ENCODE measurements at places on chromosomes 1 and 21.

- no peak for DNase-seq
Measured at GRCh38 chr1:86976664-86977063, 62.2 kb downstream of the HS2ST1 start.

DNA sequence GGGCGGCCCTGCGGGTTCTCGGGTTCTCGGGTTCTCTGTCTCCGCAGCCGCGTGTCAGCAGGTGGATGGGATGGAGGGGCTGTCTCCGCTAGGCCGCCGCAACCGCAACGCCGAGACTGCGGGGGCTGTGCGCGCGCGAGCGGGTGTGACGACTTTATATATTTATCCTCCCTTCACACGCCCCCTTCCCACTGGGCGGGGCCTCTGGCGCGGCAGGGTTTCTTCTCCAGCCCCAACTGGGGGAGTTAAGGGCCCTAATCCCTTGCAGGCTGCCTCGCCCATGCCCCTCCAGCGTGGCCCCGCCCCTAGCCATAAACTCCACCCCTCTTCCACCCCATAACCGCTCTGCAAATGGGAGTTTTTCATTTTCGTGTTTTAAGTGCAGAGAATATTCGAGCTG lies 3.4 kb downstream of the IGSF21 start:
- no peak for DNase-seq

GRCh38 chr1:210250998-210251679 lies 18.5 kb downstream of the SERTAD4 start:
- no peak for DNase-seq

- no peak for DNase-seq
Measured at GRCh38 chr1:240445369-240445768, 166.6 kb downstream of the GREM2 start.

DNA sequence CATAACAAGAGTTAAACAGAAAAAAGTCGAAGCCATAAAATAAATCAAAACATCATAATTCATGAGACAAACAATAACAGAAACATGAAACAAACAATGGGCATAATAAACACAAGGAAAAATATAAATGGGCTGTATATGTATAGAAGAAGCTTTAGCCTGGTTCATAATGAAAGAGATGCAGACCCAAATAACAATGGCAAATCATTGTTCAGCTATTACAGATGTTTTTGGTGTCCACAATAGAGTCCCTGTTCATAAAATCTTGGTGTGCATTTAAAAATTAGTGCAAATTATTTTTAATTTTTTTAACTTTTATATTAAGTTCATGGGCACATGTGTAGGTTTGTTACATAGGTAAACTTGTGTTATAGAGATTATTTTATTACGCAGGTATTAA lies 1185.9 kb upstream of the B3GALT2 start:
- no peak for DNase-seq

GRCh38 chr1:44947774-44948311 lies 38.6 kb downstream of the EIF2B3 start:
- no peak for DNase-seq

GRCh38 chr1:228152918-228153258 lies 3.2 kb downstream of the GJC2 start:
- DNase-seq: no peak

- no peak for DNase-seq
Measured at GRCh38 chr1:101290119-101290921, 53.5 kb downstream of the S1PR1 start.

DNA sequence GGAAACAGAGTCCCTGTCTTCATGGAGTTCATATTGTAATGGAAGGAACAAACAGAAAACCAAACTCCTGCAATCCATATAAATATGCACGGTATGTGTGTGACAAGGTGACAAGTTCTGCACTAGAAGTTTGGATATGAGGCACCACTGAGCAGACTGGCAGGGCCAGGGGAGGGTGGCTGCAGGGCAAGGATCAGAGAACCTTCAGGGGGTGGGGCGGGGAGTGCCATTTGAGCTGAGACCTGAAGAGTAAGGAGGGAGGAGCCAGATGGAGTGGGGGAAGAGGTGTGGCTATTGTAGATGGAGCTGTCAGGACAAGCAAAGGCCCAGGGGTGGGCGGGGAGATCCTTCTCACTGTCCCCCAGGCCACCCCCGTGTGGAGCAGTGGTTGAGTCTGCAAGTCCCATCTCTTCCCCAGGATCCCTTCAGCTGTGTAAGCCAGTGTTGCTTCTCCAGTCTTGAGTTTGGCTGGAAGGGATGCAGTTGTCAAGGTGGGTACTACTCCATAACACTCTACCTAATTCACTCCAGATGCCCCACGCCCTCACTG lies 76.4 kb downstream of the ATP5PO start:
- no peak for DNase-seq

GRCh38 chr1:81827942-81828341 lies 27.2 kb downstream of the ADGRL2 start:
- DNase-seq: no peak

DNA sequence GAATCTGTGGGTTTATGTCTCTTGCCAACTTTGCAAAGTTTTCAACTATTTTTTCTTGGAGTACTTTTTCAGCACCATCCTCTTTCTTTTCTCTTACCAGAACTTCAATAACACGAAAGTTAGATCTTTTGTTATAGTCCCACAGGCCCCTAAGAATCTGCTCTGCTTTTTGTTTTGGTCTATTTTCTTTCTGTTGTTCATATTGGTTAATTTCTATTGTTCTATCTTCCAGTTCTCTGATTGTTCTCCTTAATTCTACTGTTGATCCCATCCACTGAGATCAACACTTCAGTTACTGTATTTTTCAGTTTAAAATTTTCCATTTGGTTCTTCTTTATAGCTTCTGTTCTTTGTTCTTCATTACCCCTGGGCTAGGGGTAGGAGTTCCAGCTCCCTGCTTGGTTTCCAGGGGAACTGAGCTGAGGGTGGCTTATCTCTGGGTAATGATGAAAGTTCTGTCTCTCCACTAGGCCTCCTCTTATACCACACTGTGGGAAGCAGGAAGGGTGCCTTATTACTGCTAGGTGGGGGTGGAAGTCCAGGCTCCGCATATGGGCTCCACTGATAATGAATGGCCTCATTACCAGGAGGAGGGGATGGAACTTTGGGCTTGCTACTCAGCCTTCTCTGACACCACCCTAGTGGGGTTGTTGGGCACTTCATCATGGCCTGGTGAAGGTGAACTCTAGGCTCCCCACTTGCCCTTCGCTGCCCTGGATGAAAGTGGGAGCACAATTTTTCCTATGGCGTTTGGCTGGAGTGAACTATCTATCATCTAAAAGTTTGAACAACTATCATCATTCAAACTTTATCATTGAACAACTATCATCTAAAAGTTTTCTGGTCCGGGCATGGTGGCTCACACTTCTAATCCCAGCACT lies 39.3 kb downstream of the NAV1 start:
- DNase-seq: no peak

DNA sequence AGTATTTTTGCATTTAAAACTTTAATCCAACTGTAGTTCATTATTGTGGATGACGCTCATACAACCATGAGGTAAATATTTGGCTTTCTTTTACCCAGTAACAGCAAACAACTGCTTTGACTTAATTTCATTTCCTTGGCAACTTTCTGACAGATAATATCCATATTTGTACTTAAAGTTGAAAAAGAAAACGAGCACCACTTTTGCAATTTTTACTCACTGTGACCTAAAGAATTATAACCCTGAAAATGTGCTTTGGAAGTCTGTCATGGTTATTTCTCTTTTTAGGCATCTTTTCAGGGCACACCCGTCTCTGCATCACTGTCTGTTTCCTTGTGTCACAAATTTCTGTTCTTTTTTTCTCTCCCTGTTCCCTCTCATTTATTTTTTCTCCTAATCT lies 918 bp upstream of the CD2 start:
- no peak for DNase-seq

Data from T follicular helper cell (primary cell).